ENCODE measurements at places on chromosomes 2 and 18.

- no peak for DNase-seq
Measured at GRCh38 chr2:168599738-168600137, 143.7 kb downstream of the CERS6 start.

- DNase-seq = no peak
Measured at GRCh38 chr2:23589739-23590138, 204.8 kb downstream of the KLHL29 start.

DNA sequence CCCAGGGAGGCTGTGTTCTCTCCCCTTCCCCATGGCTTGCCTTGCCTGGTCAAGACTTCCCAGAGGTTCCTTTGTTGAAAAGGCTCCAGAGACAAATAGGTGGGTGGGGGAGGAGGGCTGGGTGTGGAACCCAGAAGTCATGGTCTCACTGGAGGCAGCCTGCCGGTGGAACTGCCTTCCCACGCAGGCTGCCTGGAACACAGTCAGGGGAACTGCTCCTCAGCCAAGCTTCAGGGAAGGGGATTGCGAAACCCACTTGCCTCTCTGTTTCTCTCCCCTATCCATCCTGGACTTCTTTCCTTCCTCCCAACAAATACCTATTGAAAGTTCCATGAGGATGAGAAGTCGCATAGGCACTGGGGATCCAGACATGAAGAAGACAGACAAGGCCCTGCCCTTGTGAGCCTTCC, 31.6 kb downstream of the MARCO start:
- DNase-seq = no peak

DNA sequence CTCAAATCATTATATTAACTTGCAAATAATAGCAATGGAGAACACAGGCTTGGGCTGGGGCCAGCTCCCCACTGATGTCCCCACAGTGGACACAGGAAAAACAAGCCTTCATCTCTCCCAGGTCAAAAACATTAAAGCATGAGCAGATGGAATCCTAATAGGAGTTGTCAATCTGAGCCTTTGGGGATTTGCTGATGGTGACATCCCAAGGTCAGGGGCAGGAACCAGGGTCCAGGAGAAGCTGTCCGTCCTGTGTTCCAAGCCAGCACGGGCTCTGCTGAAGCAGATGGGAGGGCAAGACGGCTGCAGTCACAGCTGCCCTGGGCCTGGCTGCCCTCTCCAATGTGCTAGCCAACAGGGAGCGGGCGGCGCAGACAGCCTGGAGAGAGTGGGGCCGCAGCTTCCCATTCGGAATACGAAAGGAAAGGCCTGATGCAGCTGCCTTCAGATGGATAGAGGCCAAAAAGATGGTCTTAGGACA, 135.5 kb downstream of the NDUFA10 start:
- peak; percentile 4 for DNase-seq

DNA sequence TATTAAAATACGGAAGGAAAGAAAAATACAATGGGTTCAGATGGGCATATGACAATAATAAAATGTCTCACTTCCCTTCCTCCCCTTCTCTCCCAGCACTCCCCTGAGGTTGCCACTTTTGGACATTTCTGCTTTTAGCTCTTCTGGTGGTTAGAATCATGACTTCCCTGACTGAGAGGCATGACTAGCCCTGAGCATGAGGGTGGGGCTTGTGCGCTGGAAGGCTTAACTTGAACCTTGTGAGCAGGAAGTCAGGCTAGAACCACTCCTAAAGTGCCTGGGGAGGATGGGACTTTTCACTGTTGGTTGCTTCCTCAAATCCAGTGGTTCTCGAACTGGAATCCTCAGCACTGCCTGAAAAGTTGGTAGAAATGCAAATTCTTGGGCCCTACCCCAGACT, 19.7 kb upstream of the ARHGAP25 start:
- DNase-seq = peak; percentile 40

DNA sequence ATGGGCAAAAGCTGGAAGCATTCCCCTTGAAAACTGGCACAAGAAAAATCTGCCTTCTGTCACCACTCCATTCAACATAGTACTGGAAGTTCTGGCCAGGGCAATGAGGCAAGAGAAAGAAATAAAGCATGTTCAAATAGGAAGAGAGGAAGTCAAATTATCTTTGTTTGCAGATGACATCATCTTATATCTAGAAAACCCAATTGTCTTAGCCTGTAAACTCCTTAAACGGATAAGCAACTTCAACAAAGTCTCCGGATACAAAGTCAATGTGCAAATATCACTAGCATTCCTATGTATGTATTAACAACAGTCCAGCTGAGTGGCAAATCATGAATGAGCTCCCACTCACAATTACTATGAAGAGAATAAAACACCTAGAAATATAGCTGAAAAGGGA, 1579.3 kb downstream of the SUCLG1 start:
- DNase-seq = no peak

- no peak for DNase-seq
Measured at GRCh38 chr18:77711096-77711495, 461.4 kb downstream of the GALR1 start.

DNA sequence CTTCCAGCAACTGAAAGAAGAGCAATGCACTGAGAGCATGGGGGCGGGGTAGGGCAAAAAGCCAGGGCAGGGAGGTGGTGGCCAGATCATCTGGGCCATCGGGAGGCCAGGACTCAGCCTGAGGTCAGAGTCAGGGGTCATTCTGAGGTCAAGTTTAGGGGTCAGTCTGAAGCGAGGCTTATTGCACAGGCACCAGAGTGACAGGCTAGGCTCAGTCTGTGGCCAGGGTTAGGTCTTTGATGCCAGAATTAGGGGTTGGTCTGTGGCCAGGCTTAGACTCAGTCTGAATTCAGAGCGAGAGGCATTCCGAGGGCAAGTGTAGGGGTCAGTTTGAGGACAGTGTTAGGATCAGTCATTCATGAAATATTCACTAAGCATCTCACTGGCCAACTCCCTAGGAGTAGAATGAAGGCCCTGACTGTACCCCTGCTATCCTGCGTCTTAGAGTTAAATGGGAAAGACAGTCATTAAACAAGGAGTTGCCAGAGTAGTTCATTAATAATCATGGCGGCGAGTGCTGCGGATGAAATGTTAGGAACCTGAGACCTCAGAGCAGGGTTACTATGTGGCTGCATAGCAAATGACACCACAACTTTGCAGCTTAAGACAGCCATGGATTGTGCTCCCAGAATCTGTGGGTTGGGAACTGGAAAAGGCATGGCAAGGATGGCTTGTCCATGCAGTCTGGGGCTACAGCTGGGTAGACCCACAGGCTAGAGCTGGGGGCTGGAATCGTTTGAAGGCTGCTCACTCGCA, 198.7 kb downstream of the CYP26B1 start:
- DNase-seq = no peak

- DNase-seq = no peak
Measured at GRCh38 chr2:9318461-9319337, 104.6 kb downstream of the ITGB1BP1 start.

DNA sequence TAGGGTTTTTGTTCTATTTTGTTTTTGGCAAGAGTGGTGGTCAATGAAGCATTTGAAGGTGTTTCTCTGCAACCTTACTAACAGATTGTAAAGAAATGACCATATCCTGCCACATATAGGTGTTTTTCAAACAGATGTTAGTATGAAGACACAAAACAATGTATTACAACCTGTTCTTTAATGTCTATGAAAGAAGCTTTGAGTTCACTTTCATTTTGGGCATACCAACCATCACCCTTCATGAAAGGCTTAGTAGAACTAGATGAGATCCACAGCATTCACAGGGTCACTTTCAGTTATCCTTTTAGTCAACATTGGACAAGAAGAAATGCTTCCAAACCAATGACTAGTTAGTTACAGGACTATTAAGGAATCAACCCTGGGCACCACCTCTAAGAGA, 95.1 kb downstream of the EHBP1 start:
- DNase-seq = no peak

DNA sequence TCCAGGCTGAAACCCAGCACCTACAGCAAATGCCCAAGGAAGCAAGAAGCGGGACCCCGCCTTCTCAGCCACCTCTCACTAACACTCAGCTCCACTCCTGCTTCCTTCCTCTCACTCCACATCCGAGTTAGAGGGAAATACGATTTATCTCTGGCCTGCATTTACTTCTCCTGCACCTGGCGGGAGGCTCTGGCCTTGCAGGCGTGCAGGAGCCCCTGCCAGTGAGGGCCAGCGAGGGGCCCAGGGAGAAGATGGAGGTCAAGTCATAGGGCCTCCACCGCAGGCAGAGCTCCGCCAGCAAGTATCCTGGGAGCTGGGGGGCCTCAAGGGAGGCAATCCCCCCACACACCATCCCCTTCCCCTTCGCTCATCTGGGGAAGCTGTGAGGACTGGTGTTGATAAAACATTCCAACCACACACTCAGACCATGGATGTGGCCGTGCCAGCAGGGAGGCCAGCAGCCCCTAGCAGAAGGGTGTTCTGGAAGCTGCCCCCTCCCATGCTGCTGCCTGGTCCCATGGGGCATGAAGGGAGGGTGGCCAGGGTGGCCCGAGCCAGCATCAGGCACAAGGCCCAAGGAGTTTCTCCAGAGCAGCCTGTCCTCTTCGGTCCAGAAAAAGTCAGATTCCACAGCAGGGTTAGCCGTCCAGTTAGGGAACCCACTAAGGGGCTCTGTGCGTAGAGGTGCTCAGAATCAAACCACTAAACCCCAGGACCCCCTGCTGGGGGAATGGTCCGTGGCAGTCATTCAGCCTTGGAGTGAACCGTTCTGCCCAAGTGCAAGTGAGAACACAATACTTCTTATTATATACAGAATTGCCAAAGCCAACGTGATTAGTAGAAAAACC, 91.2 kb downstream of the HDAC4 start:
- DNase-seq = no peak

- DNase-seq = no peak
Measured at GRCh38 chr18:44786688-44787087, 106.0 kb downstream of the SETBP1 start.

DNA sequence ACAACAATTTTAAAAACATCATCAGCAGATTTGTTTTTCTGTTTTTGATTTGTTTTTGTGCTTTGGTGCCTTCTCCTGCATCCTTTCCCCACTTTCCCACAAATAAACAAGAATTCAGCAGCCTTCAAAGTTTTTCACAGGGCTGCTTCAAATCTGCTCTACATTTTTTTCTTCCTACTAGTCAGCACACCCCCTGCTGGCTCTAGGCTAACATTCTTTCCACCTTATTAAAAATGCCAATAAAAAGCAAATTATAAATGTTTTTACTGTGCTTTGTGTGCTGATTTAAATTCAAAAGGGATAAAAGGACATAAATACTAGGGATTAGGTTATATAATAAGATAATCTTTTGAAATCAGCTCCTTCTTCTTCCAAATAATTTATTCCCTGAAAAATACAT, 6.2 kb upstream of the CNTNAP5 start:
- DNase-seq = no peak

- DNase-seq = peak; percentile 54
Measured at GRCh38 chr18:33578518-33579348, 714 bp downstream of the ASXL3 start.

GRCh38 chr2:17756668-17757067, 2.7 kb downstream of the GEN1 start:
- DNase-seq = no peak

DNA sequence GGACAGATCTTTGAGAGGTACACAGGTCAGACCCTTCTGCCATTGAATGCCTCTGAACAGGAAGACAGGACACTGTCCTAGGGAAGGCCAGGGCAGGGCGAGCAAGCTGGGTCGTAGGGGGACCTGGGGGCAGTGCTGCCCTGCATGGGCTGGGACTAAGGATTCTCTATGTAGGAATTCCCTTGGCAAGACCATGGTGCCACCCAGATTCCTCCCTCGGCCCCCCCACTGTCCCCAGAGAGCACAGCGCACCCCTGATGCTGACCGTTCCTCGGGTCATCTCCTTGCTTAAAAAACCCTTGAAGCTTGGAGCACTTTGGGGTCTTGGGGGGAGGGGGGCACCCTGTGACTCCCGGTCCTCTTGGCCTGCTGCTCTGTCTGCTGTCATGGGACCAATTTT, 195.1 kb downstream of the SEPTIN10 start:
- DNase-seq = no peak

DNA sequence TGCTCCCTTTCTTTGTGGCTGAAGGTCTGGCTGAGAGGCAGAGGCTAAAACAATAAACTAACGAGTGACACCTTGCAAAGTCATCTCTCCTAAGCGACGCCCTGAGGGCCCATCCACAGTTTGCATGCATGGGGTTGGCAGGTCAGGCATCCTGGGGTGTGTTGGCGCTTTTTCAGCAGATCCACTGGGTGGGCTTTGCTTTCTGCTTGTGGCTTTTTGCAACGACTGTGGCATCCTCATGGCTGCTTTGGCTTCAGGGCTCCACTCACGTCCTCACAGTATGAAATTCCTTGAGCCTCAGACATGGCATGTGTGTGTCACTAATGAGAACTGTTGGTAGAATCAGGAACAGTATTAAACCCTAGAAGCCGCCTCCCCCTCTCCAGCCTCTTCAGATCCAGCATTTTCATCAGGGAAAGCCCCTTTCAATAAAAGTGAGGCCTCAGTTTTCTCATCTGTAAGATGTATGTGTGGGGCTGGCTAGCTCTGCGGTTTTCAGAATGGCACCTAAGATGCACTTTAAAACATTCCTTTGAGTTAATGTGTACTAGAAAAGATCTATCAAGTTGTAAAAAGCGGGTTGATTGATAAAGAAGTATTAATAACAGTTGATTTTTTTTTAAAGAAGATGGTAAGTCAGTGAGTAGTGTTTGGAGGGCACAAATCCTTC, 72.5 kb downstream of the SH3BP4 start:
- no peak for DNase-seq

- no peak for DNase-seq
Measured at GRCh38 chr2:229180658-229181057, 90.4 kb downstream of the PID1 start.

GRCh38 chr2:8452979-8453903, 228.6 kb upstream of the ID2 start:
- no peak for DNase-seq

DNA sequence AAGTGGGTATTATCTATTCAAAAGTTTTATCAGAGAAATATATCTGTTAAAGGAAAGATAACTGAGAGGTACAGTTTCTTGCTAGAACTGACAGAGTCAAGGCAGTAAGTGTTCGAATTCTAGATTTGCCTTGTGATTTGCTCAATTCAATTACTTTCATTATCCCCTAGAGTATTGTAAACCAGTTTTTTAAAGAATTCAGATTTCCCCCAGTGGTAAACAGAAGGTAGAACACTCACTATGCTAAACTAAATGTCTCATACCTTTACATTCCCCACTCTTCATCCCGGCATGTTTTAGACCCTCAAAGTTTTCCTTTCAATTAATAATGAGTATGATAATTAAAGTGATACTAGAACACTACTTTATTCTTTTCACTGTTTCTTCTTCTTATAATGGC, 28.6 kb downstream of the TTC21B start:
- DNase-seq = no peak

DNA sequence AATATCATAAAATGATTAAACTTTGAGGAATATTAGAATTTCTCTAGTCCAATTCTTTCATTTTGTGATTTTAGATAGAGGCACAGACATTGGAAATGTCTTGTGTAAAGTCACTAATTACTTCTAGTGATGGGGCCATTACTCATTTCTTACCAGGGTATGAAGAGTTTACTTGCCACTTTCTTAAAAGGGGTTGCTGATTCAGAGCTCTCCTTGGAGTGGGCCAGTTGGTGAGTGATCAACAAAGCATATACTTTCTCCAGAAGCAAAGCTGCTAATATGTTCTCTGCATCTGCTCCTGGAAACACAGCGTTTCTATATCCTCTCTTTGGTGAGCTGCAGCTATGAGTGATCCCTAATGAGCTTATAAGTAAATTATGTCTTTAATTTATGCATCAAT, 408.9 kb upstream of the LRATD1 start:
- no peak for DNase-seq

GRCh38 chr2:219254590-219255201, 978 bp upstream of the TUBA4A start:
- DNase-seq = no peak

GRCh38 chr2:208978946-208979345, 444.9 kb upstream of the MAP2 start:
- no peak for DNase-seq
